ENCODE measurements at places on chromosomes 6 and 20. TPM values are rescaled to one million over a fixed set of nuclear protein-coding genes. Genes with fewer than 3 reads are reported as not detected.

SIRPA gene
- total RNA-seq = 25.2 TPM

HRH3 gene
- total RNA-seq = not detected

PTCRA gene
- not detected for total RNA-seq

RNF217 gene
- total RNA-seq = 9.5 TPM

RSPO3 gene
- 86.4 TPM for total RNA-seq

PNPLA1 gene
- total RNA-seq = not detected

GPX5 gene
- not detected for total RNA-seq

NRSN1 gene
- total RNA-seq = not detected

CDKAL1 gene
- total RNA-seq = 3.0 TPM

ZNF334 gene
- total RNA-seq = not detected

FAM83C gene
- 0.05 TPM for total RNA-seq

CLIC5 gene
- total RNA-seq = not detected

RUNX2 gene
- 1.3 TPM for total RNA-seq

SGK2 gene
- total RNA-seq = 11.0 TPM

SAMD3 gene
- total RNA-seq = not detected

HAO1 gene
- total RNA-seq = not detected

SNX21 gene
- total RNA-seq = 10.2 TPM

NKAIN2 gene
- not detected for total RNA-seq

SH3BGRL2 gene
- 0.29 TPM for total RNA-seq

CCDC170 gene
- total RNA-seq = 0.14 TPM

RRAGD gene
- total RNA-seq = 3.3 TPM

ARMC2 gene
- total RNA-seq = 1.7 TPM

DNMT3B gene
- 4.2 TPM for total RNA-seq

LY6G6F gene
- total RNA-seq = not detected

TMEM244 gene
- not detected for total RNA-seq
